ENCODE measurements at places on chromosomes 16 and 17.

- DNase-seq, result no peak
Measured at GRCh38 chr17:79552824-79553223, 58.0 kb downstream of the RBFOX3 start.

- DNase-seq, result no peak
Measured at GRCh38 chr16:2058420-2058819, 10.6 kb downstream of the TSC2 start.

- DNase-seq, result no peak
Measured at GRCh38 chr16:85613604-85614337, 649 bp downstream of the GSE1 start.

GRCh38 chr16:21281698-21282389, 3.8 kb upstream of the CRYM start:
- DNase-seq, result no peak

- no peak for DNase-seq
Measured at GRCh38 chr17:75514299-75514918, 928 bp downstream of the CASKIN2 start.

DNA sequence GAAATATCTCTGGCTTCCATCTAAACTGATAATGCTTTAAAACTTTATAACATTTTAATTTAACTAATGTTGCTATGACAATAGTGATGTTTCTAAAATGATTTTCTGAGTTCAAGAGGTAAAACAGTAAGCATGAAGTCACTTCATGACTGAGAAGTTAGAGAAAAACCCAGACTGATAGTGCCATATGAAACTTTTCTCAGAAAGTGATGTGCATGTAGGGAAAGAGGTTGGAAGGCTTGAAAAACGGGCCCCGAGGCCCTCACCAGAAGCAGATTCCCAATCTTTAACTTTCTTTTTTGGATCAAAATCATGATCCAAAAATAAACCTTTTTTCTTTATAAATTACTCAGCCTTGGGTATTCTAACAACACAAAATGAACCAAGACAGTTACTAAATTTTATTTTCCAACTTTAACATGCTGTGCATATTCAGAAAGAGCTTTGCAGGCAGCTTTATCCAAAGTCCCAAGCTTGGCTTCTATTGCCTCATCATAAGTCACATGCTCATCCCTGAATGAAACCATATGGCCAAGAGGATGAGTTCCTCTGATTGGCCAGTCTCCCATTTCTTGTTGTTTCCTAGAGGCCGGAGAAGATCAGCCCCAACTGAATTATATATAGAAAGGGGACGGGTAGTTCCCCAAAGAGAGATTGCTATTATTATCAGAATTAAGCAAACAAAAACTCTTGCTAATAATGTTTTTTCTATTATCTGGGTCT, 357.6 kb upstream of the SALL1 start:
- no peak for DNase-seq

GRCh38 chr17:50169121-50169764, 3.4 kb downstream of the SGCA start:
- no peak for DNase-seq

- DNase-seq, result no peak
Measured at GRCh38 chr16:67052399-67052798, 23.4 kb downstream of the CBFB start.

DNA sequence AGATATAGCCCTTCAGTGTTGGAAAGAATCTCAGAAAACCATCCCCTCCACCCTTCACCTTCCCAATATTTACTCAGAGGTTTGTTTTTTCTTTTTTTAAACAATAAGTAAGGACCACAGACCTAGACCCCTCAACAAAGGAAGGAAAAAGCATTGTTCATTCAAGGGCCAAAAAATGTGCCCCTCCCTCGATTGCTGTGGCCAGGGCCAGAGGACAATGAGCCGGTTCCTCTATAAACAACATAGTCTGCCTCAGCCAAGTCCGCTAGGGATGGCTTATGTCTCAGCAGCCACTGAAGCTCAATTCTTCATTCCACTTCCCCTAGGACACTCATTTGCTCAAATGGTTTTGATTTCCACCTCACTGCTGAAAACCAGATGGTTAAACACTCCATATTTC, 24.0 kb downstream of the TRIM16 start:
- DNase-seq, result no peak

DNA sequence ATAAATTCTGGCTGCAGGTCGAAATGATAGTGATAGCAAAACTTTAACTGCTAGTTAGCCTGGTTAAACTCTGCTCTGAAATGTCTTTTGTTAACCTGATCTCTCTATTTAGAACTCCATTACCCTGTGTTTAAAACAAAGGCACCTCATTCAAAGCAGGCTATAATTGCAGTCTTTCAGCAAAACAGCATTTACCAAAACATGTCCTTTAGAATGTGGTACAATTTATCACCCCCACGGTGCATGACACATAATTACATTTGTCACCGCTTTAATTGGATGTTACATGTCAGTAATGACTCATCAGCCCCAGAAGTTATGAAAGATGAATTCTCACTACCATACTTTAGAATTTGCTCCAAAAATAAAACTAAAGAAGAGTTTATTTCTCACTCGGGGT, 295.4 kb downstream of the TOX3 start:
- DNase-seq, result no peak

DNA sequence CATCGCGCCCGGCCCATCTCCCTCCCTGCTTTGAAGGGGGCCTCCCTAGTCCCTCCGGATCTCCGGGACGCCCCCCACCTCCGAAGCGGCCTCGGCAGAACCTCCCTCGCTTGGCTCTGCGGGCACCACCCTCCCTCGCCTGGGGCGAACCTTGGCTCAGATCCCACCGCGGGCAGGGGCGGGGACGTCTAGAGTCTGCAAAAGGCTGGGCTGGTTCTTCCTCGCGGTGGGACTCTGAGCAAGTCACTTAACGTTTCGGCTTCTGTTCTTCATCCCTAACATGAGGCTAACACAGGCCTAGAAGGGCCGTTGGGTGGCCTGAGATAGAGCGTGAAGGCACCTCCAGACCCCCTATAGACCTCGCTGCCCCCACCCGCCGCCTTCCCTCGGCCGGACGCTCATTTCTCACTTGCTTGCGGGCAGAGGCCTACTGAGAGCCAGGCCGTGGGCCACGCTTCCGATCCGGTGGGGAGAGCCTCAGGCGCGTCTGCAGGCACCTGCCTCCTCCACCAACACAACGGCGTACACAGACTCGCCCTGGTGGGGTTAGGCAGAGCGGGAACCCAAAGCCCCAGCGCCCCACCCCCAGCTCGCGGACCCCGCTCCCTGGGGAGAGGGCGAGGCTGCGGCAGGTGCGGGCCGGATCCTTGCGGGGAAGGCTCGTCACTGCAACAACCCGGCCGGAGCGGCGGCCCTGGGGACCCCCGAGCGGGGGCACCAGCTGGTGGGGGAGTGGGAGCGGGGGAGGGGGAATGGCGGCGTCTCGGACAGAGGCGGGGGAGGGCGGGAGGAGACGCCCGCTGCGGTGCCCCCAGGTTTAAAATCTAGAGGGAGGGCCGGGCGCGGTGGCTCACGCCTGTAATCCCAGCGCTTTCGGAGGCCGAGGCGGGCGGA, 5.4 kb downstream of the MYO1C start:
- peak; percentile 41 for DNase-seq

DNA sequence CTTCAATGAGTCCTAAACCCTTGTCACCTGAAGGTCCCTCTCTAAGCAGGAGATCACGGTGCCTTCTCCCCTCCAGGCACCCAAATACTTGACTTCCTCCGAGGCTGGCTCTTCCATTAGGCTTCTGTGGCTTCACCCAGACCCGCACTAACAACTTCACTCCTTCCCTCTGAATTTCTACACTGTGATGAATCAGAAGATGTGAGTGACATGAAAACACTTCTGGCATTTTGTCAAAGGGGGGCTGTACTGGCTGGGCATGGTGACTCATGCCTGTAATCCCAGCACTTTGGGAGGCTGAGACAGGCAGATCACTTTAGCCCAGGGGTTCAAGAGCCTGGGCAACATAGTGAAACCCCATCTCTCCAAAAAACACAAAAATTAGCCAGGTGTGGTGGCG, 72.6 kb upstream of the CNEP1R1 start:
- no peak for DNase-seq

DNA sequence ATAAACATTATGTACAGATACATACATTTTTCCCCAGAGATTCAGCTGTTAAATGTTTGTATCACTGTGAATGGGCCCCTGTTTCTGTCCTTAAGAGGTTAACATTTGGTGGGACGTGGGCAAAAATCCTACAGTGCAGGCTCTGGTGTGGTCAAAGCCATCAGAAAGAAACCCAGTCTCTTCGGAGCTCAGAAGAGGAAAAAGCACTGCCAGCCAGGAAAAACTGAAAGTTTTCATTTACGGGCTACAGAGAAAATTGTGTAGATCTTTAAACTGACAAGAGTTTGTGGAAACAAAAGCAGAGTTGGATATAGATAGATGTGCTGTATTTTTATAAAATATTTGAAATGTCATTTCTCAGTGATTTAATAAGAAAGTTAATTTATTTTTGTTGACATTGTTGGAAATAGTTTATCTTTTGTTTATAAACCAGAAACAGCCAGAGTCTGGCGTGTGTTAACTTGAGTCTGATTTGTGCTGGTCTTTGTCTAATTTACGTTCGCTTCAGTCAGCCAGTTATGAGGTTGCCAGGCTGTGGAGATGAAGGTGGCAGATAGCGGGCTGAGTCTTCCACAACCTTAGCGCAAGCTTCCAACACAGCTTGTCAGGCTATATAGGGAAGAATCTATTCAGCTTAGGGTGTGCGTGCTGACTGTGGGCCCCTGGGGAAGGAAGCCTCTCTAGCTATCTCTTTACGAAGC, 9.5 kb upstream of the TEKT3 start:
- no peak for DNase-seq

GRCh38 chr16:66434619-66435430, 7.7 kb downstream of the BEAN1 start:
- no peak for DNase-seq

DNA sequence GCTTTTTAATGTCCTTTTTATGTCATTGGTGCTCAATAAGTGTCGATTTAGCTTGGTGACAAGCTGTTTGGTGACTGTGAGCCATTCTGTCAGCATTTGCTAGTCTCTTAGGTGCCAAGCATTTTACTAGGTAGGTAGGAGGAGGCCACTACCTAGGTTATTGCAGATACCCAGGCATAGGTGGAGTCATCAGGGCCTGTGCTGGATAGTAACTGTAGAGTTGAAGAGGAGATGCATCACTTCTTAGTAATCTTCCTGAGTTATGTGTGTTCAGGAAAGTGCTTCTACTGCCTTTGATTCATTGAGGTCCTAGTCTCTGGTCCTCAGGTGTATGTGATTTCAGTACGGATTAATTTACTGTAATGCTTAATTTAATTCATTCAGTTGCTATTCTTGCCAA, 17.7 kb downstream of the USP10 start:
- DNase-seq, result no peak

GRCh38 chr17:37766971-37767370, 22.1 kb upstream of the HNF1B start:
- no peak for DNase-seq

- no peak for DNase-seq
Measured at GRCh38 chr17:64736804-64737492, 74.8 kb upstream of the SMURF2 start.

DNA sequence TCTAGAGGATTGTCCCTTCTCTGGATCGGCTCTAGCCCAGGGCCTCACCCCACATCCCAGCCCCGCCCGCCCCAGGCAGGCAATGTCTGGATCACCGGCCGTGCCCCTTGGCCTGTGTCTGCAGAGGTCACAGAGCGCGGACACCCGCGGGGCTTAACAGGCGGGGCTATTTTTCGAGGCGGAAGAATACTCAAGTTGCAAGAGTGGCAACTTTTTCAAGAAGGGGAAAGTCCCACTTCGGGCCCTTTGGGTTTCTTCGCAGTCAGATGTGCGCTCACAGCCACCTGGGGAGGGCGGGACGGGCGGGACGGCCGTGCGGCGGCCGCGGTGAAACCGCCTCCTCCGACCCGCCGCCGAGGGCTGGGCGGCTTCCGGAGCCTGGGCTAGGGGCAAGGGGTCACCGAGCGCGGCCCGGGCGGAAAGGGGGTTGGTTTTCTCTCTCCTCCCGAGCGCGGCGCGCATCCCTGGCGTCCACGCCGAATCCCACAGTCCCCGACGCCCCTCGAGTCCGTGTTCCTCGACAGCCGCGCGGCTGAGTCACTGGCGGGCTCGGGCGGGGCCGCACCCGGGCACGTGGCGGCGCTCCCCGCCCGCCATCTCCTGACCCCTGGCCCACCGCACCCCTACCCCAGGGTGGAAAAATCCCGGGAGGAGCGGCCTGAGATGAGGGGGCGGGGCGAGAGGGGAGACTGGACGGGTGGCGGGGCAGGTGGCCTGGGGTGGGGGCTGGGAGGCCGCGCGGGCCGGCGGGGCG, 1.2 kb upstream of the PFN1 start:
- peak; percentile 72 for DNase-seq

GRCh38 chr17:42120770-42121769, at the start of gene KAT2A:
TSS of gene KAT2A (minus strand) at chr17:42121367. CDS start at chr17:42121304, 63 bp downstream.
- DNase-seq, result peak; percentile 56

DNA sequence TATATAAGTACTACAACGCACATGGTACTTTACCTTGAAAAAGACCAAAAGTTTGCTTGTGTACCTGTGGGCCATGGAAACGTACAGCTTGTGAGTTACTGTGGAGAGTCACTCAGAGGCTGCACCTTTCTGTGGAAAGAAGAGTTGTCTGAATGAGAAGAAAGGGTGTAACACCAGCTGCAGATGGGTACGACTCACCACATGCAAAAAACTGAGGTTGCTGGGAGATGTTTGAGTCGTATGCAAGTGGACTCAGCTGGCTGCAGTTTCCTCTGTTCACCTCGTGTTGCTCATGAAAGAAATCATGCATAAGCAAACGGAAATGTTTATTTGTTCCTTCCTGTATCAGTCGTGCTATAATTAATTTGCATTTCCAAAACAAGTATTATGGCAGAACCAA, 22.4 kb upstream of the DYNLRB2 start:
- no peak for DNase-seq

GRCh38 chr16:23902748-23903414, 67.1 kb downstream of the PRKCB start:
- DNase-seq, result no peak

- no peak for DNase-seq
Measured at GRCh38 chr16:79653373-79653891, 52.9 kb upstream of the MAF start.
